ENCODE measurements at places on chromosomes 16 and 17.

DNA sequence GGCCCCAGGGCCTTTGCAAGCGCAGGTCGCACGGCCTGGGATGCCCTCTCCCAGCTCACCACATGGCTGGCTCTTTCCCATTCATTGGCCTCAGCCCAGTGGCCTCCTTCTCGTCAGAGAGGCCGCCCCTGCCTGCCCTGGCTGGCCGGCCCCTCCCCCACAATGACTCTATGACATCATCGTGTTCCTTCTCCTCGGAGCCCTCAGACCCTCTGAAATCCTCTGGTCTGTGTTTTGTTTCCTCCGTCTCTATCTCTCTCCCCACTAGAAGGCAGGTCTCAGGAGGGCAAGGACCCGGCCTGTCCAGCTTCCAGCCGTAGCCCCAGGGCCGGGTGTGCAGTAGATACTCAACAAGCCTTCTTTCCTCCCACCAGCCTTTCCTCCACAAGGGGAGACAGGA, 164.8 kb upstream of the FOXF1 start:
- DNase-seq: no peak

DNA sequence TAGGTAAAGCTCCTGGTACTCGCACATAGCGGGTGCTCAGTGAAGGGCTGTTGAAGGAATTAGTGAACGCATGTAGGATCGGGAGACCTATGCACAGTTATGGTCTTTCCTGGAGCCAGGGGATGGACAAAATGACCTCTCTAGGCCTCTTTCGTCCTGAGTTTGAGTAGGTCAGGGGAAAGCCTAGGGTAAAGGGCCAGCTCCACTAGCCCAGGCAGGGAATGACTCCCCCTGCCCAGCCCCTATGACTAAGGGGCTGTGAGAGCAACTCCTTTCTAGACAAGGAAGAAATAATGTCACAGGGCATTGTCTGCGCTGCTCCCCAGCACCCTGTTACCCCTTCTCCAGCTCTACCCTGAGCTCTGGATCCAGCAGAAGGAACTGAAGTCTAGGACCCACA, 24.6 kb upstream of the FMNL1 start:
- no peak for DNase-seq

GRCh38 chr17:61659437-61659836, 68.4 kb upstream of the NACA2 start:
- no peak for DNase-seq

DNA sequence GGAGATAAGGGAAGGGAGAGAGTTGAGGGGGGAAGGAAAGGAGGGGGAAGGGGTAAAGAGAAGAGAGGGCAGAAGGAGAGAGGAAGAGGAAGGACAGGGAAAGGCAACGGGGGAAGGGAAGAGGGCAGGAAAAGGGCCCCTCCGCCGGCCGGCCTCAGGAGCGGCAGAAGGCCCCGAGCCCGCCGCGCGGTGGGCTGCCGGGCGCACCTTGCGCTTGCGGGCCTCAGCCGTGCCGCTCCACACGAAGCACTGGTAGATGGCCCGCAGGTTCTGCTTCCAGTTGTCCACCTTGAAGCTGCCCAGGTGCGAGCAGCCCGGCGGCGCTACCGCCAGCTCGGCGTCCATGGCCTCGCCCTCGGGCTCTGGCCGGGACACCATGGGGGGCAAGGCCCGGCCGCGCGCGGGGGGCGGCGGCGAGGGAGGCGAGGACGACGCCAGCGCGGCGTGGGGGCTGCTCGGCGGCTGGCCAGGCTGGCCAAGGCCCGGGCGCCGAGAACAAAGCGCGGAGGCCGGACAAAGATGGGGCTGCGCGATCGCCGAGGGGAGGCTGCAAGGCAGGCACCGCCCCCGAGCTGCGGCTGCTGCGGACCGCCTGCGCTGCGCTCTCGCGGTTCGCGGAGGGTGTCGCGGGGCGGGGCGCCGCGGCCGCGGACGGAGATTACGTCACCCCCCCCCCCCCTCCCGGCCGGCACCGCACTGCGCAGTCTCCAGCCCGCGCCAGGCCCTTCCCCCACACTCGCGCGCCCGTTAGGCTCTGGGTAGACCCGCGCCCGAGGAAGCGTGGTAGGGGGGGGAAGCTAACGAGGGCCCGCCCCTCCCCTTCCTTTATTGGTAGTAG, at the start of gene USP22:
TSS of gene USP22 (minus strand) at position 554 of the 838 bp plus-strand sequence. CDS start at position 378, 176 bp downstream.
- DNase-seq: no peak

GRCh38 chr17:48246612-48247011, 139.0 kb downstream of the SNX11 start:
- peak; percentile 82 for DNase-seq

GRCh38 chr17:59825533-59826322, 67.0 kb downstream of the TUBD1 start:
- no peak for DNase-seq

DNA sequence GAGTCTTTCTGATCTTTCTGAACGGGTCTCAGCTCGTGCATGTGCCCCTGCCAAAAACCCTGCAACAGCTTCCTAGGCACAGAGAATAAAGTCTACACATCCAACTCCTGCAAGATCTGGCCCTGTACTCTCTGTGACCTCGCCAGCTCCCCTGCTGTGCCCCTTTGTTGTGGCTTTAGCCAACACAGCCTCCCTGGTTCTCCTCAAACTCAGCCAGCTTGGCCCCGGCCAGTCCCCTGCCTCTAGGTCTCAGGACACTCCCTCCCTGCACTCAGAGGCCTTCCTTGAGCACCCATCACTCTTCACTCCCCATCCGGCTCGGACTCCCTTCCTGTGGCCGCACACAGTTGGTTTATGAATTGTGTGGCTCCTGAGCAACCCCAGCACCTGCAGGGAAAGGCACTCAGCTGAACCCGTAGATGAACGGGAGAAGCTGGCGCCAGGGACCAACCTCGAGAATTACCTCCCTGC, 1.4 kb downstream of the CEP131 start:
- no peak for DNase-seq

- DNase-seq: no peak
Observed at GRCh38 chr17:64442541-64442971, 6.4 kb upstream of the MILR1 start.

DNA sequence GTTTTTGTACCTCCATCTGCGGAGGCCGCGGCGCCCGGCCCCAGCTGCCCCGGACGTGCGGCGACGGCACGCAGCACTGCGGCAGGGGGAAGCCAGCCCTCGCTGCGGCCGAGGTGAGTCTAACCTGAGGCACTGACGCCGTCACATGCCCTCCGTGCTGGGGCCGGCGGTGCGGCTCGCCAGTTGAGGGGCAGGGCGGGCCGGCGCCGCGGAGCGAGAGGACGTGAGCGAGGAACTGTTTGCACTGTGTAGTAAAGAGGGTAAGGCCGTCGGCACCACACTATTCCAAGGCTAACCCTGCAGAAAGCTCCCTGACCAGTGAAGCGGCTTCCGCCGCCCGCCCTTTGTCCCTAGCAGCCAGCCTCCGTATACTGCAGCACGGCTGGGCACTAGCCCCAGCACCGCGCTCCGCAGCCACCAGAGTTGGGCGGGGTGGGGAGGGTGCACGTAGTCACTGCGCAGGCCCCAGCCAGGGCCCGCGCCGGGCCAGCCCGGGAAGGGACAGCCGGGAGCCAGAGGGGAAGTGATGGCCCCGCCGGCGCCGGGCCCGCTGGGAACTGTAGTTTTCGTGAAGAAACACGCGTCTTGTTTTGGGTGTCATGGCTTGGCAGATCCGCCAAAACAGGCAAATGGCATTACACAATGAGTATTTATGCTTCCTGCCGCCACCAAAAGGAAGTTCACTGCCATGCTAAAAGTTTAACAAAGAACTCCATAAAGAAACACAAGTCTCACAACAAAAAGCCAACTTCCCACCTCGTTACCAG, 580 bp upstream of the KANSL1 start:
- DNase-seq: peak; percentile 97

GRCh38 chr16:69320740-69321073, 9.6 kb downstream of the VPS4A start:
- no peak for DNase-seq

GRCh38 chr17:66073384-66073783, 118.5 kb downstream of the CEP112 start:
- DNase-seq: no peak

DNA sequence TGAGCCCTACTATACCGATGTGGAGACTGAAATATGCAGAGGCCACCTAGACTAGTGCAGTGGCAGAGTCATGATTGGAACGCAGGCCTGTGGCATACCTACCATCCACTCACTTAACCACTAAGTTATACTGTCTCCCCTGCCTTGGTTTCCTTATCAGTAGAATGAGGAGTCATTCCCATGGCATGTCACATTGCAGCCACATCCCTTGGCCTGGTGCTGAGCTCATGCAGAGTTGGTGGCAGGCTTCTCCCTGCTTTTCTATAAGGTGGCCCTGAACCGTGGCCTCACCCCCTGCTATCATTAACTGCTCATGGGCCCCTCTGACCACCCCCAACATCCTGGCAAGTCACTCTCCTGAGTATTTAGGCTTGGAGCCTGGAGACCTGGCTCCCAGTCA, 212.5 kb downstream of the KATNIP start:
- DNase-seq: peak; percentile 78

- DNase-seq: peak; percentile 19
Observed at GRCh38 chr17:12522743-12523183, 142.9 kb upstream of the MYOCD start.

GRCh38 chr17:35018814-35019213, 38.5 kb downstream of the LIG3 start:
- DNase-seq: no peak

GRCh38 chr17:44010966-44011647, 3.7 kb downstream of the TMEM101 start:
- DNase-seq: no peak

GRCh38 chr16:50204453-50205108, 51.5 kb downstream of the TENT4B start:
- DNase-seq: no peak

DNA sequence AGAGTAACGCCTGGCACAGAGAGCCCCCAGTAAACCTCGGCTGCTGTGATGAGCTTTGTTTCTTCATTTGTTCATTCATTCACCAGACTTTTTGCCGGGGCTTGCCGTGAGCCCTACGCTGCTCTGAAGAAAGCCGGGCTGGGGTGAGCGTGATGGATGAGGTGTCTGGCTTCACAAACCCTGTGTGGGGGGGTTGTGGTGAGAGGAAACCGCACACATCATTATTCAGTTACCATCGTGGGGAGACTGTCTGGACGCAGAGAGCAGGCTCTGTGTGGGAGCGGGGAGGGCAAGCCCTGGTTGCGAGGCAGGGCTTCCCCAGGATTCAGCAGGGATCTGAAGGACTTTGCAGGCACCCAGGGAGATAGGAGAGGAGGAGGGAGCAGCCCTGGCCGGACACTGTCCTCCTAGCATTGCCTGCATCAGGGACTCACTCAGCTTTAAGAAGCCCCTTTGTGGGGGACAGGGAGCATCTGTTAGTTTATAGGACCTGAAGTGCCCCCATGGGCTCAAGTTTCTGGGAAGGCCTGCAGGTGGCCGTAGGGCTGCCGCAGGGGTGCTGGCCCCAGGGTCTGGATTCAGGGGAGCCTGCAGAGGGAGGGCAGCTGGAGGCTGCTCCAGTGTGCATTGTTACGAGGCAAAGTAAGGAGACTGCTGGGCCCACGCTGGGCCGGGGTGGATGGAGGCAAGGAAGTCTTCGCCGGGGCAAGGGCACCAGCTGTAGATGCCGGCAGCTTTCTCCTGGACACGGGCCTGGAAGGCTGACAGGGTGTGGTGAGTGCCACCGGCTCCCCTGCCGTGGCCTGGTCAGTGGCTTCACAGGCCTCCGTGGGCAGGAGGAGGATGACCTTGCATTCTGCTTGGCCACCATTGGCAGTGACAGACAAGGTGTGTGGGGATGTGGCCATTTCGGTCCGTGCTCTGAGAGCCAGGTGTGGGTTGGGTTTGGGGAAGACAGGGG, 334.5 kb downstream of the SEC14L1 start:
- no peak for DNase-seq

GRCh38 chr17:5711344-5711743, 127.0 kb upstream of the NLRP1 start:
- no peak for DNase-seq

DNA sequence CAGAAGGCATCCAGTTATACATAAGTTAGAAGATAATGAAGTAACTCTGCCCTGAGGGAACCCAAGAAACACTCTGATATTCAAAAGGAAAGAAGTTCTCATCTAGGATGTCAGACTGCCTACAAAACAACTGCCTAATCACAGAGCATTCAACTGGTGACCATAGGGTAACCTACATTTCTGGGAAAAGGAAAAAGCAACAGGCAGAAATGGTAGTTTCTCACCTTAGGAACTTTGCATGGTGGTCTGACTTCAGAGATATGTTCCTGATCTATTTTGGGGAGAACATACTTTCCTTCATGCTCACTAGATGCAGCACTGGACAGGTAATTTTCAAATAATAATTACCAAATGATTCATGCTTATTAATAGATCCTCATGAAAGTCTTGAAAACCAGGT, 16.5 kb downstream of the RNF43 start:
- DNase-seq: no peak

DNA sequence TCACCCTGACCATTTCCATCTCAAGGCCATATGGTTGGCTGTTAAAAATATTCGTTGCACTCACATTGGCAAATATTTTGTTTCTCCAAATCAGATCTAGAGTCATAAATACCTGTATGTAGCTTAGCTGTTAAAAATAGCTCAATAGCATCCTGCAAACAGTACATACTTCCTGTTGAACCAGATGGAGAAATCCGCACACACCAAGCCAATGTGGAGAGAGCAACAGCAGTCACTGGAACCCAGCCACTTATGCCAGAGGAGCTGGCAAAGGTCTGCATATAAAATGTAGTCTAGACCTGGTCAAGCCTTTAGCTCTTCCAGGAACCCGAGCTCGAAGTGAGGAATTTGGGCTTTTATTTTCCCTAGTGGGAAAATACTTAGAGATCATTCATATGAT, 146.4 kb upstream of the KCNJ16 start:
- DNase-seq: no peak

- no peak for DNase-seq
Observed at GRCh38 chr17:19533718-19534561, at the start of gene SLC47A1. SLC47A1 (plus strand) TSS chr17:19533854; CDS start chr17:19533940, 86 bp downstream.

- no peak for DNase-seq
Observed at GRCh38 chr16:49969091-49970030, 55.7 kb upstream of the CNEP1R1 start.

DNA sequence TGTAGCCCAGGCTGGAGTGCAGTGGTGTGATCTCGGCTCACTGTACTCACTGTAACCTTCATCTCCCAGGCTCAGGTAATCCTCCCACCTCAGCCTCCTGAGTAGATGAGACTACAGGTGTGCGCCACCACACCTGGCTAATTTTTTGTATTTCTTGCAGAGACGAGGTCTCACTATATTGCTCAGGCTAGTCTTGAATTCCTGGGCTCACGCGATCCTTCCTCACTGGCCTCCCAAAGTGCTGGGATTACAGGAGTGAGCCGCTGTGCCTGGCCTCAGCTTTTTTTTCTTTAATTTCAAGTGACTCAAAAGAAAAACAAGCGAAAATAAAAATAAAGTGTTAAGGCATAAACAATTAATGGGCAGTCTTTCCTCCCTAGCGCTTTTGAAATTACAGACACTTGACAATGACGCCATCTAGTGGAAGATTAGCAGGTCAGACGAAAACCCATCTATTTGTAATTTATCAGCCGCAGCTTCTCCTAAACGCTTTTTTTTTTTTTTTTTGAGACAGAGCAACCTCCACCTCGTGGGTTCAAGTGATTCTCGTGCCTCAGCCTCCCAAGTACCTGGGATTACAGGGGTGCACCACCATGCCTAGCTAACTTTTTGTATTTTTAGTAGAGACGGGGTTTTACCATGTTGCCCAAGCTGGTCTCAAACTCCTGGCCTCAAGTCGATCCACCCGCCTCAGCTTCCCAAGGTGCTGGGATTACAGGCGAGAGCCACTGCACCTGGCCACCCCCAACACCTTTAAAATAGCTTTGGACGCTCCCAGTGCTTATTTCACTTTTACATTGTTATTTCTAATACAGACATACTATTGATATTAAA, 28.1 kb upstream of the PECAM1 start:
- no peak for DNase-seq
